ENCODE measurements at places on chromosomes 12 and 14.

DNA sequence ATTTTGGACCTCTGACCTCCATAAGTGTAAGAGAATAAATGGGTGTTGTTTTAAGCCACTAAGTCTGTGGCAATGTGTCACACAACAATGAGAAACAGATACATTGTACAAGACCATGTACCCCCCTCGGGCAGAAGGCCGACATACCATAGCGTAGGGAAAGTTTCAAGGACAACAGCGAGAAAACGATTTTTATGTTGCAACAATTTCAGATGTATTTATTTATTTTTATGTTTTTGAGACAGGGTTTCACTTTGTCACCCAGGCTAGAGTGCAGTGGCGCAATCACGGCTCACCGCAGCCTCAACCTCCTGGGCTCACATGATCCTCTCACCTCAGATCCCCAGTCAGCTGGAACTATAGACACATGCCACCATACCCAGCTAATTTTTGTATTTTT lies 136.4 kb upstream of the NCOR2 start:
- DNase-seq, result no peak

GRCh38 chr12:104055686-104056388 lies 5.8 kb upstream of the GLT8D2 start:
- peak; percentile 75 for DNase-seq

GRCh38 chr12:3980504-3981272 lies 107.5 kb upstream of the PARP11 start:
- no peak for DNase-seq

- no peak for DNase-seq
Measured at GRCh38 chr12:25716842-25717241, 163.8 kb upstream of the LMNTD1 start.

- peak; percentile 63 for DNase-seq
Measured at GRCh38 chr14:51318813-51319597, 79.0 kb downstream of the TMX1 start.

- DNase-seq, result peak; percentile 85
Measured at GRCh38 chr12:55996715-55997534, at the start of gene SUOX. Gene SUOX (plus strand): TSS chr12:55997276. CDS start chr12:56002222, 4,946 bp downstream.

- no peak for DNase-seq
Measured at GRCh38 chr12:12210983-12211382, 55.9 kb downstream of the LRP6 start.

- DNase-seq, result no peak
Measured at GRCh38 chr14:77051116-77051515, 22.6 kb upstream of the IRF2BPL start.

- no peak for DNase-seq
Measured at GRCh38 chr14:64612021-64612380, 62.2 kb downstream of the PPP1R36 start.

- DNase-seq, result no peak
Measured at GRCh38 chr12:112182499-112182898, 57.1 kb downstream of the TRAFD1 start.

GRCh38 chr14:69586404-69586803 lies 11.7 kb upstream of the CCDC177 start:
- no peak for DNase-seq

- no peak for DNase-seq
Measured at GRCh38 chr14:81471062-81471461, 62.6 kb downstream of the SEL1L start.

GRCh38 chr14:102138961-102139285 lies 774 bp upstream of the WDR20 start:
- DNase-seq, result no peak

DNA sequence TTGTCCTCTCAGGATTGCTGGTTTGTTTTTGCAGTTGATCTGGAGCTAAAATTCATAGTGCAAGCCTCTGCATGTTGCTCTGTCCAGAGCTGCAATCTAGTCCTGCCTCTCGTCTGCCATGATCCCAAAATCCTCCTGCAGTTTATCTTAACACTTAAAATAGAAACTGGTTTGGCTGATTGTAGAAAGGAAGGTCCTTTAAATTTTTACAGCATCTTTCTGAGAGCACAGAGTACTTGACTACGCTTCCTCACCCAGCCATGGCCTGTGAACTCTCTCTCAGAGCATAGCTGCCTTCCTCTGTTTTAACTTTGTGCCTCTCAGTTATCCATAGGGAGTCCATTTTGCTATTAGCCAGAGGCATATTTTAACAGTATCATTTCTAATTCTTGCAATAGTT lies 877.1 kb downstream of the C12orf50 start:
- DNase-seq, result no peak

DNA sequence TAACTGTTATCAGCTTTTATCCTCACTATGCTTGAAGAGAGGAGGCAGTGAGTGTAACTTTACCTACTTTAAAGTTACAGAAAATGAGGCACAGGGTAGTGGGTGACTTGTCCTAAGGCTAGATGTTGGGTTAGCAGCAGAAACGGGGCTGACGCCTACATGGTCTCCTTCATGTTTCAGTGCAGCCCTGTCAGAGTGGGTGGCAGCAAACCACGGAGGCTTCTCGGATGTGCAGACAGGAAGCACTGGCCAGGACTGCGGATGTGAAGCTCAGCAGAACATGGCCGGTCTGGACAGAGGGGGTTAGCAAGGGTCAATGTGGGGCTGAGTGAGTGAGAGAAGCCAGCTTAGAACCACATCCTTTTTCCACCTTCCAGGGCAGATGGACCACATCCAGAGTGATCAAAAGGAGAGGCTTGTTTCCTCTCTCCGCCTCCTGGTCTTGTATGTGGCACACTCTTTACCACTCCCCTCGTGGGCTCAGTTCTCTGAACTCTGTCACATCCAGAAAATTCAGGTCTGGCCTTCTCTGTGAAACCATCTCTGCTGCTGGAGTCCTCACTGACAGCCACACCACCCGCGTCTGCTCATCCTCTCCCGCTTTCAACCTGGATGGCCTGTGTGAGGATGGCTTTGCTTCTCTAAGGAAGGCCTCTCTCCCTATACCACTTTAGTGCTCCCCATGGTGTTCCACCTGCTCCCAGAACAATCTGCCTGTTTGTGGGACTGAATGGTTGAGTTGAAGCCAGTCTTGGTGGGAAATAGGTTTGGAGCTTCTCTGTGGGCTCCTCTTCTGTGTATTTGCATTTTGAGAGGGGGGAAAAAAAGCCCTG lies 14.1 kb downstream of the SUSD6 start:
- no peak for DNase-seq

DNA sequence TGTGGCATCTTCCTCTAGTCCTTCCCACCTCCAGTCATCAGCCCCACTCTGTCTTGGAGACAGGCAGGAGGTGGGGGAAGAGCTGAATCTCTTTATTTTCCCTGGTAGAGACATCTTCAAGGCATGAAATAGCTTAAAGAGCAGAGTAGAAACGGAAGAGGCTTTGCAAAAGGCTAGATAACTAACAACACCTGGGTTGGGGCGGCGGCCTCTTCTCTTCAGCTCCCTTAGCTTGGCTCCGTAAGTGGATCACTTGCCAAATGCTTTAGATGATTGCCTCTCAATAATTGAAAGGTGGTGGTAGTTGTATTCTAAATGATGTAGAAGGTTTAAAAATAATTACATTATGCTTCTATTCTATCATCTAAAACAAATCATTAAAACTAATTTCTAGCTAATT lies 36.1 kb downstream of the SSPN start:
- DNase-seq, result no peak

DNA sequence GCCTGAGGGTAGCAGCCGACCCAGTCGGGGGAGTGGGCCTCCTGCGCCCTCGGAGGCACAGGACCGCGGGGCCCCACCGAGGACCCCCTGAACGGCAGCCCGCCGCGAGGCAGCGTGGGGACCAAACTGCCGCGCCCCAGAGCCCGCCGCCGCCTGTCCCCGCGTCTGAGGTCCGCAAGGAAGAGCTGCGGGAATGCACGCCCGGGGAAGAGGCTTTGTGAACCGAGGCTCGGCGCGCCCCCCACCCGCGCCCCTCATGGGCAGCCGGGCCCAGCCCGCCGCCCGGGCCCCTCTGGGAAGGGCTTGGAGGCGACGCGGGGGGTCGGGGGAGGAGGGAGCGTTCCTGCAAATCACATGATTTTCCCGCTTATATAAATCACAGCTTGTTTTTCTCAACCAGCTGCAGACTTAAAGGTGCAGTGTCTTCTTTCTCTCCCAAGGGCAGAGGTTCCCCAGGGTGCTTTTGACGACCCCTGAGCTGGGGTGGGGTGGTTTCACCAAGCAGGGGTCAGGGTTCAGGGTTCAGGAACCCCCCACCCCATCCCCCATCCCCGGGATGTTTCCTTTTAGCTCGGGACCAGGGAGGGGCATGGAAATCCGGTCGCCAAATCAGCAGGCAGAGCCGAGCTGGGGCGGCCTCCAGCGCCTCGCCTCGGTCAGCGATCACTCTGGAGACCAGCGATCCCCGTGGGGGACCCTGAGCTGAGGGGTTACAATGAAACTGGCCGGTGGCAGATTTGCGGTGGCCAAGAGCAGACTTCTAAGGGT lies 44.7 kb upstream of the ATP23 start:
- DNase-seq, result peak; percentile 75

DNA sequence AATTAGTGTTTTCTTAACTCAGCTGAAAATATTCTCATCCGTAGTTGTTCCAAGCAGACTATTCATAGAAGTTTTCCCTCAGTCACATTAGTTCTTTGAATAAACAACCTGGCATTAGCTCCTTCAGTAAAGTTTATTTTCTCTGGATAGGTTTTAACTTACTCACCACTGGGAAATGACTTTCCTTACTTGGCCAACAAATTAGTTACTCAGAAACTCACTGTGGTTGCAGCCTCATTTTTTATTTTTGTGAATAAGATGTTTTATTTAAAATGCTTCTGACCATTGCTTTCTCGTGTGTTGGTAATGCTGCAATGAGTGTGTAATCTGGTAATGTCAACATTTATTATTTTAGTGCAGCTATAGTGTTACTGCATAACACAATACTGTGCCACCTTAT lies 74.9 kb downstream of the NOVA1 start:
- DNase-seq, result no peak

GRCh38 chr14:45083617-45083975 lies 320 bp upstream of the PRPF39 start:
- DNase-seq, result no peak

DNA sequence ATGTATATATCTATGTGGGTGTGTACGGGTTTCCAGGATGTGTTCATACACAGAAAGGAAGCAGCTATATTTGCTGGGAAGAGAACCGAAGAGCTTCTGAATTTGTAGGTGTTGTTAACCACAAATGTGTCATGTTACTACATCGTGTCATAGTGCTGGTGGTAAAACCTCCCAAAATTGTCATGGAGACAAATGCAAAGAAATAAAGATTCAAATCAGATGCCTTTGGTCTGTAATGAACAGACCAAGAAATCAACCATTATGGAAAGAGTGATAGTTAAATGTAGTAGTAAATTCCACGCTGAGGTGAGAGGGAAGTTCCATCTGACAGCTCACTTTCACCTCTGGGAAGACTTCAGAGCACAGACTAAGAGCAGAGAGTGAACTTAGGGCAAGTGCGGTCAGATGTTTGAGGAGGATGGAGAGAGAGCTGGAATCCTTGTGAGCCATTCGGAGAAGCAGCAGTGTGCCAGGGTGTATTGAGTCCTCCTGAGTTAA lies 487.5 kb downstream of the TMEM121 start:
- DNase-seq, result no peak

- DNase-seq, result peak; percentile 69
Measured at GRCh38 chr14:69107407-69108003, 45.4 kb downstream of the DCAF5 start.

- no peak for DNase-seq
Measured at GRCh38 chr14:23370221-23370620, 2.4 kb upstream of the IL25 start.

- no peak for DNase-seq
Measured at GRCh38 chr12:57237932-57238853, 8.7 kb downstream of the SHMT2 start.
